ENCODE measurements at places on chromosomes 16 and 17.
A peak's percentile ranks its signal among the peaks of the same experiment; 100 is the strongest.

DNA sequence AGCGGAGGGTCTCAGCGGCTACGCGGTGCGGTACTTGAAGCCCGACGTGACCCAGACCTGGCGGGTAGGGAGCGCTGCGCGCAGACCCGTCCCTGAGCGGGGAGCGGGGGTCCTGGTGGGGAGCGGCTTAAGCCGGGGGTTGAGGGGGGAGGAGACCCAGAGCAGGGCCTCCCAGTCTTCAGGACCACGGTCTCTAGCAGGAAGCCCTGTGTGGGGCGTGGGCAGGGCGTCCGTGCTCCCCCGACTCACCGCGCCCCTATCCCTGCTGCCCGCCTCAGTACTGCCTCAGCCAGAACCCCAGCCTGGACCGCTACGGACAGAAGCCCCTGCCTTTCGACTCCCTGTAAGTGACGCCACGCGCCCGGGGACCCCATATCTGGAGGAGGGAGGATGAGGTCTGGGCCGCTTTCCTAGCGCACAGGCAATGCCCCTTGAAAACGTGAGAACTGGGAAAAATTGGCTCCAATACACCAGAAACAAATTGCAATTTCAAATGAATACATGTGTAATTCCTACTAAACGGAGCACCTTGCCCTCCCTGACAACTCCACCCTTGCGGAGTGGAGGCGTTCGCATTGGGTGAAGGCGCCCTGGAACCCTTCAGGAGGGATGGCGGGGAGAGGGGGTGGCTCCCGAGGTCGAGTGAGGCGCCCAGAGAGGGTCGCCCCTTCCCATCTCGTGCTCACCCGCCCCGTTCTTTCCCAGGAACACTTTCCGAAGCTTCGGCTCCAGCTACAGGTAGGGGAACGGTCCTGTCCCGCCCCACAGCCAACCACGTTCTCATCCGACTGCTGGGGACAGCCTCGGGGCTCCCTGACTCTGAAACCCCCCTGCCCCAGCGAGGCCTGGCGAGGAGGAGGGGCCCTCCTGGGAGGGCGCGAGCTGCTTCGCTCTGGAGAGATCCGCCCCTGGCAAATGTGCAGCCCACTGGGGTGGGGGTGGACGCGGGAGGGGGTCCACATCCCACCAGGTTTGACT is 14.6 kb upstream of the CNGB1 start:
- no peaks in the 10 kb centered on the region for H3K27me3 ChIP-seq
- H3K27ac ChIP-seq = no peak overlapping the region
- DNase-seq = no peak
- peaks cover 9% of the 10 kb centered on the region for H3K4me1 ChIP-seq

GRCh38 chr17:75876190-75876937 is 2.0 kb downstream of the TRIM47 start:
- peak overlapping the region; percentile 87 for H3K27ac ChIP-seq
- H3K4me1 ChIP-seq = peaks cover 27% of the 10 kb centered on the region
- peak; percentile 68 for DNase-seq
- H3K36me3 ChIP-seq = no peaks in the 10 kb centered on the region

DNA sequence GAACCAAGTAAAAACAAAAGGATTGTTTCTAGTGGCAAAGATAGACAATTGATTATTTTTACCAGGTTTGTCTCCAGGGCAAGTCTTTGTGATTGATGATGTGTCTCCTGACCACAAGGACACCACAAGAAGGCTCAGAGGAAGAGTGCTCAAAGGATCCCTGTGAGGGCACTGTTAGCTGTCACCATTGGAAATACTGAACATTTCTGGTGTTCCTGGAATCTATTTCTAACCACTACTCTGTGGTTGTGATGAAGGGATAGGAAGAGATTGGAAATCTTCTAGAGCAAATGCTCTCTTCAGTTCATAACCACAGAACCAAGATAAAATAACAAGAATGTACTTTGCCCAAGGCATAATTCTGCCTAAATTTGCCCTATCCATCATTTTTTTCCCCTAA is 15.3 kb downstream of the RNF43 start:
- H3K4me3 ChIP-seq = peak overlapping the region; percentile 34
- H3K27ac ChIP-seq = peak overlapping the region; percentile 74
- H3K4me1 ChIP-seq = peaks cover 39% of the 10 kb centered on the region
- H3K27me3 ChIP-seq = no peaks in the 10 kb centered on the region
- H3K36me3 ChIP-seq = no peaks in the 10 kb centered on the region
- DNase-seq = no peak

GRCh38 chr16:4328046-4328781 is 12.3 kb downstream of the GLIS2 start:
- peak overlapping the region; percentile 24 for H3K4me3 ChIP-seq
- peaks cover 3% of the 10 kb centered on the region for H3K27me3 ChIP-seq
- no peak overlapping the region for H3K27ac ChIP-seq
- H3K4me1 ChIP-seq = peaks cover 5% of the 10 kb centered on the region

- H3K4me3 ChIP-seq = no peak overlapping the region
- H3K27me3 ChIP-seq = no peaks in the 10 kb centered on the region
- H3K4me1 ChIP-seq = peaks cover 2% of the 10 kb centered on the region
Observed at GRCh38 chr17:80952291-80952690, 39.4 kb upstream of the CHMP6 start.

DNA sequence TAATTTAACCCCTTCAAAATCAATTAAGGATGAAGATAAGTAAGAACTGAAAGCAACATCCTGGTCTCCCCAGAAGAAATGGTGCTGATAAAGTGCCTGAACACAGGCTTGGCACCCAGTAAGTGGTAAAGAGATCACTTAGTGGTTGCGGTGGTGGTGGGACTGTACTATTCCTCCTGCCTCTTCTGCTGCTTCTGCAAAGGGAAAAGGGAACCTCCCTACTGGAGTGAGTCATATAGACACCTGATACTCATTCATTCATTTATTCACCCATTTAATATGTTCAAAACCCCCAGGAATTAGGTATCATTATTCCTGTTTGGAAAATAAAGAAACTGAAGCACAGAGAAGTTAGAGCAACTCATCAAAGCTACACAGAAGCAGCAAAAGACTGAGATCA is 60.6 kb downstream of the CDYL2 start:
- peaks cover 14% of the 10 kb centered on the region for H3K36me3 ChIP-seq
- H3K27ac ChIP-seq = no peak overlapping the region
- no peak overlapping the region for H3K4me3 ChIP-seq
- H3K27me3 ChIP-seq = no peaks in the 10 kb centered on the region
- peaks cover 39% of the 10 kb centered on the region for H3K4me1 ChIP-seq

DNA sequence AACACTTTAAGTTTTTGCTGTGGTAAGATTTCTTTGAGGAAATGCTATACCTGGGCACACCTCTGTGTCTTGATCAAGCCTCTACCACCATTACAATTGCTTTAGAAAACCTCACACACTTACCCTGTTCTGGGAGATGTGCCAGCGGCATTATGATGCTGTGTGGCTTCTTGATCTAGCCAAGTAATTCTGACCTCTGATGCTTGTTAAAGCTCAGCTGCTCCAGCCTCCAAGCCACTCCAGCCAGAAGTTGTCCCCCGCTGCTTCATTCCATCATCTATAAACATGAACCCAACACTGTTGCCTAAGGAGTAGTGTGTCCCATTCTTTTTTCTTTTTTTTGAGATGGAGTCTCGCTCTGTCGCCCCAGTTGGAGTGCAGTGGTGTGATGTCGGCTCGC is 60.1 kb downstream of the CYLD start:
- H3K36me3 ChIP-seq = peaks cover 10% of the 10 kb centered on the region
- no peak overlapping the region for H3K4me3 ChIP-seq
- DNase-seq = no peak
- H3K27ac ChIP-seq = peak overlapping the region; percentile 48
- H3K27me3 ChIP-seq = no peaks in the 10 kb centered on the region

- DNase-seq = peak; percentile 39
- H3K27ac ChIP-seq = no peak overlapping the region
- H3K4me3 ChIP-seq = no peak overlapping the region
- H3K4me1 ChIP-seq = no peaks in the 10 kb centered on the region
- no peaks in the 10 kb centered on the region for H3K27me3 ChIP-seq
Observed at GRCh38 chr17:7191571-7192270, 12.6 kb upstream of the ASGR1 start.

DNA sequence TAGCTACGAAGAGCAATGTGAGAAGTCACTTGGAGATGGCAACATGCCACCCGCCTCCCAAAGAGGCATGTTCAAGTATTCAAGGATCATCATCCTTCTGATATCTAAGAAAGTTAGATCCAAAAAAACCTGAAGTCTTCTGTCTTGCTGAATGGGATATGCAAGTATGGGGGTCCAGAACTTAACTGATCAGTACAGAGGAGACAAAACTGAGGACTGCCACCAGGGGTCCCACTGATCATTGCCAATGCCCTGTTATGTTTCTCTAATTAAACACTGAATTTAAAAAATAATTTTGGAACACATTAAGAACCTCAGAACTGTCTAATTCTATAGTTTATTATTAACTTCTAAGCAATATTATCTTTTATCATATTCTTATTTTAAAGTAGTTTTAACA is 99.7 kb downstream of the CDH8 start:
- no peak overlapping the region for H3K4me3 ChIP-seq
- no peak overlapping the region for H3K27ac ChIP-seq
- no peaks in the 10 kb centered on the region for H3K27me3 ChIP-seq
- H3K36me3 ChIP-seq = no peaks in the 10 kb centered on the region
- DNase-seq = no peak

- no peaks in the 10 kb centered on the region for H3K4me1 ChIP-seq
- no peak overlapping the region for H3K27ac ChIP-seq
- peaks cover 25% of the 10 kb centered on the region for H3K27me3 ChIP-seq
- H3K4me3 ChIP-seq = no peak overlapping the region
Observed at GRCh38 chr16:71364133-71364681, 5.7 kb downstream of the CALB2 start.

DNA sequence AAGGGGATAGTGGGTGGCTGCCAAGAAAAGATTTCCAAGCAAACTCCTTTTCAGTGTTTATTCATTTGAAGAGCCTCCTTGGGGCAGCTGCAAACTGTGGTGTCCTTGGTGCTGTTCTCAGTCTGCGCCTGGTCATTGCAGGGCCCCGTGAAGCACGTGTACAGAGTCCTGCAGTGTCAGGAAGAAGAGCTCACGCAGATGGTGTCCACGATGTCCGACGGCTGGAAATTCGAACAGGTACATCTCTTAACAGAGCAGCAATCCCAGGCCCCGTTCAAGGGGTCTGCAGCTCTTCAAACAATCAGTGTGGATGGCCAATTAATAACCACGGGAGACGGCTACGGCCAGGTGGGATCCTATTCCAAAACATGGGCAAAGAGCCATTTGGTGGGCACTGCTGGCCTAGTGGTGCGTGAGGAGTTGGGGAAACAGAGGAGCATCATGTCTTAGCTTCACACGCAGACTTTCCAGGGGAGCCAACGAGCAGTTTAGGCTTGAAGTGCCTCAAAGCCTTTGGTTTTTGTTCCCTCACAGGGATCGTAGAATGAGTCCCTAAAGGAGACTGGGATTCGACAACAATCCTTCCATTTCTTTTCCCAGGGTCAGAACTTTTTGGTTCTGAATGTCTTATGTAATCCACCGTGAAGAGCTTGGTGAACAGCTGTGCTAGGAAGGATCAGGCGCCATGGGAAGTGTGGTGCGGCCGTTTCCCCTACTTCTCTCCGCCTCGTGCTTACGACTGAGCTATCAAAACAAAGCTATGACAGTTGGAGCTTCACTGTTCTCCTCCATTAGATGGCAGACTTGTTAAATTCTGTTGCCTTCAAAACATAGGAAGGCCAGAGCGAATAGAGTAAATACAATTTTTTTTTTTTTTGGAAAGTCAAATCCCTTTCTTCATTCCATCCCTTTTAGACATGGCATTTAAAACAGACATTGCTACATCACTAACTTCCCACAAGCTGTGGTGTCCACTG is 12.6 kb downstream of the KCTD2 start:
- no peak for DNase-seq
- no peak overlapping the region for H3K27ac ChIP-seq
- H3K4me3 ChIP-seq = no peak overlapping the region
- peaks cover 26% of the 10 kb centered on the region for H3K36me3 ChIP-seq

DNA sequence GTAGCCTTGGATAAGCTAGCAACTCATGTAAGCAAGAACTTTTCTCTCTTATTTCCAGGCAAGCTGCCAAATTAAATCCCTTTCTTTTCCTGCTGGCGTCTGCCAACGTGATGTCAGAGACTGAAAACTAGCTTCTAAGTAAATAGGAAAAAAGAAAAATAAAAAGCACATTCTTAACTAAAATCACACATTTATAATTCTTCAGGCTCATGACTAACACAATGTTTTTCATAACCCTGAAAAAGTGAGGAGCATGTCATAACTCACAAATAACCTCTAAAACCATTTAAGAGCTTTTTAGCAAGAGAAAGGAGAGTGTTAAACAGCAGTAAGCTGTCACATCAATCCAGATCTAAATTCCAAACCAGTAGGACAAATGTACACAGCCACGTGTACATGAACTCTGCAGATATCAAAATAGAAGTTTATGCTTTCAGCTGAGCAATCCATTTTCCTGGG is 110.0 kb downstream of the N4BP1 start:
- no peak overlapping the region for H3K27ac ChIP-seq
- no peak overlapping the region for H3K4me3 ChIP-seq
- DNase-seq = no peak
- H3K36me3 ChIP-seq = no peaks in the 10 kb centered on the region

DNA sequence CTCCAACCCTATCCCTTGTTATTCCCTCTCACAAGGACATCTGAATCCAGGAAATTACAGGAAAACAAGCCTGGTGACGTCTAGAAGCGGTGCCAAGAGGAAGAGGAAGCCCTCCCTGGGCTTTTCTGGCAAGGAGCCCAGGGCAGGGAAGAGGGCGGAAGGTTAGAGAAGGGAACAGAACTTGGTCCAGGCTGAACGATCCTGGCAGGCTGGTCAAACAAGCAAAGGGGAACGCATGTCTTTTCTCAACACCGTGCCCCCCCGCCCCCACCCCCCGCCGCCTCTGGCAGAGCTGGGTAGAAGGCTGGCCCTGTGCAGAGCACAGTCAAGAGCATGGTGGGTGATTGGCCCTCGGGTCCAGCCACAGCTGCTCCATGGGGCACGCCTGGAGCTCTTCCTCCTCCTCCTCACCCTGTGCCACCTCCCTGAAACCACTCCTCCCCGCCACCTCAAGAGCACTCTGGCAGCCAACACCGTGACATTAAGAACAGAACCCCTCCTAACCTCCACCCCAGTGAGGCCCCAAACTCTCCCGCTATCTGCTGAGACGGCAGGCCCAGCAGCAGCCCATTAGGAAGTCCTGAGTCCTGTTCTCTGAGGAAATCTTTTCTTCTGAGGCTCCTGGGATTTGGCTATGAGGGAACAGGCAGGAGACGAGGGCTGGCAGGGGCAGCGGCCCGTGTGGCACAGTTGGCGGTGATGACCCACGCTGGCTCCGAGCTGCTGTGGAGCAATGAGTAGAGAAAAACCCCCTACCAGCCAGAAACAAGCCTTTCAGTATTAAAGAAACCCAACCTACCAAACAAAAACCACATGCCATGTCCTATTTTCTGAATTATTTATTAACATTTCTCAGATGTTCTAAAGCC is 7.3 kb downstream of the C16orf86 start:
- no peaks in the 10 kb centered on the region for H3K27me3 ChIP-seq
- peaks cover 3% of the 10 kb centered on the region for H3K4me1 ChIP-seq
- DNase-seq = no peak
- H3K27ac ChIP-seq = no peak overlapping the region
- no peak overlapping the region for H3K4me3 ChIP-seq

- H3K36me3 ChIP-seq = peaks cover 23% of the 10 kb centered on the region
- no peak for DNase-seq
- H3K4me1 ChIP-seq = peaks cover 22% of the 10 kb centered on the region
- H3K27me3 ChIP-seq = no peaks in the 10 kb centered on the region
- no peak overlapping the region for H3K4me3 ChIP-seq
- peak overlapping the region; percentile 68 for H3K27ac ChIP-seq
Observed at GRCh38 chr17:80279895-80280294, 19.2 kb downstream of the RNF213 start.

All from activated naive CD8-positive, alpha-beta T cell treated with anti-CD3 and anti-CD28 coated beads, Interleukin-2, amount 50 U/mL, for 24 hours (primary cell).